ENCODE measurements at places on chromosomes 13 and 19.

- no peak for DNase-seq
Measured at GRCh38 chr19:15072930-15073647, 8.9 kb upstream of the OR1I1 start.

DNA sequence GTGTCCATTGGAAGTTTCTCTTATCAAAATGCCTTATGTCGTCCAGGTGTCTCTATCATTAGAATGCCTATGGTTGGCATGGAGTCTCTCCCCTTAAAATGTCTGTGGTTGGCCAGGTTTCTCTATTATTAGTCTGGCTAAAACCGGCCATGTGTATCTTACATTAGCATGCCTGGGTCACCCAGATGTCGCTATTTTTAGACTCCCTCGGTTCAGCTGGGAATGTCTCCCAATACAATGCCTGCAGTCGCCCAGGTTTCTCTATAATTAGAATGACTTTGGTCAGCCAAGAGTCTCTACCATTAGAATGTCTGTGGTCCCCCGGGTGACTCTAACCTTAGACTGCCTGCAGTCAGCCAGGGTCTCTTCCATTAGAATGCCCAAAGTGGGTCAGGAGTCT lies 1536.1 kb downstream of the UQCRFS1 start:
- DNase-seq = no peak

- DNase-seq = no peak
Measured at GRCh38 chr13:71242201-71242600, 624.8 kb downstream of the DACH1 start.

- DNase-seq = no peak
Measured at GRCh38 chr13:41578371-41578770, 121.0 kb downstream of the RGCC start.

- DNase-seq = no peak
Measured at GRCh38 chr13:34347784-34348573, 530.0 kb downstream of the RFC3 start.

DNA sequence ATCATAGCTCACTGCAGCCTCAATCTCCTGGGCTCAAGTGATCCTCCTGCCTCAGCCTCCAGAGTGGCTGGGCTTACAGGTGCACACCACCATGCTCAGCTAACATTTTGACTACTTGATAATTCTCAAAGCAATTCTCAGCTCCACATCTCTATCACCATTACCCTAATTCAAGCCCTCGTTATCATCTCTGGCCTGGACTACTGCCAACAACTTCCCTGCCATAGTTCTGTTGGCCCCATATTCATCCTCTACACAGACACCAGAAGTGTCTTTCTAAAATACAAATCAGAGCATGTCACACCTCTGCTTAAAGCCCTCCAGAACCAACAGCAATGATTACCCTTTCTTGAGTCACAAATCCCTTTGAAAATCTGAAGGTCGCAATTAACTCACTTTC lies 7.9 kb downstream of the FLT3 start:
- DNase-seq = no peak

- DNase-seq = no peak
Measured at GRCh38 chr19:24140099-24140498, 53.1 kb downstream of the ZNF254 start.

DNA sequence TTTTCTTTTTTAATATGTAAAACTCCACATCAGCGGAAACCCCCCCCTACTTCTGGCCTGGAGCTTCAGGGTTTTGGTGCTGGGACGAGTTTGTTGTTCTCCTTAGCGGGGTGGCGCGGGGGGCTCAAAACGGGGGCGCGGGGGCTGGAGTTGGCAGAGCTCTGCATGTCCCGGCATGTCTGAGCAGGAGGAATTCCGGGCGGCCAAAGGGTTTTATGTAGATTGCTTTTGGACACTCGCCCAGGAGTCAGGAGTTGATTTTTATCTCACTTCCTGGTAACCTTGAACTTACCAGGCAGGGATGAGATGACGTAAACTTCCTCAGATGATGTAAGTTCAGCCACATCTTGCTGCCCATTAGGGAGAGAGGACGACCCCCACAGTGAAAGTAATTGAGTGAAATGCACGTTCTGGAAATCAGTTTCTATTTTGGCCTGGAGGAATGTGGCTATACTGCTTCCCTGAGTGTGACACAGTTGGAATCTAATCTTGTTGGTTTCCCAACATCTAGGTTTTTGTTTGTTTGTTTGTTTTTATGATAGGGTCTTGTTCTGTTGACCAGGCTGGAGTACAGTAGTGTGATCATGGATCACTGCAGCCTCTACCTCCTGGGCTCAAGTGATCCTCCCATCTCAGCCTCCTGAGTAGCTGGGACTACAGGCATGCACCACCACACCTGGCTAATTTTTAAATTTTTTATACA lies 21.0 kb upstream of the GDF15 start:
- no peak for DNase-seq

GRCh38 chr19:40089462-40089861 lies 1.3 kb downstream of the ZNF780A start:
- no peak for DNase-seq

DNA sequence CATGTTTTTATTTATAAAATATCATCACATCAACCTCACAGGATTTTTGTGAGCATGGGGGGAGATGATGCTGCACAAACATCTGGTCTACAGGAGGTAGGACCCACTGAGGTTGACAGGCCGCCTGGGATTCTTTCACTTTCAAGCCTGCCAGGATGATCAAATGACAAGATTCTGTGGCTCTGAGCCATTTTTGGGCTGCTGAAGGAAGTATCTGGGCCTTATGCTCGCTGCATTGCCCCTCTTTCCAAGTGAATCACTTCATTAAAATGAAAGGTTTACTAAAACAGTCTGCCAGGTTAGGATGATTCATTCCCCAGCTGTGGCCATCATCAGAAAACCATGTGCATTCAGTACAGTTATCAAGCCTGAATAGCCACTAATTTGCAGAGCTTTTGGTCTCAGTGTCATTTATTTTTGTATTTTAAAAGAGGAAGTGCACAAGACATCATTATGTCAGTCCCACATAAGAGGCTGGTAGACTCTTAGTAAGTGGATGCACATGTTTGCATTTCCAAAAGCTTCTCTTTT lies 34.4 kb downstream of the STARD13 start:
- DNase-seq = no peak

DNA sequence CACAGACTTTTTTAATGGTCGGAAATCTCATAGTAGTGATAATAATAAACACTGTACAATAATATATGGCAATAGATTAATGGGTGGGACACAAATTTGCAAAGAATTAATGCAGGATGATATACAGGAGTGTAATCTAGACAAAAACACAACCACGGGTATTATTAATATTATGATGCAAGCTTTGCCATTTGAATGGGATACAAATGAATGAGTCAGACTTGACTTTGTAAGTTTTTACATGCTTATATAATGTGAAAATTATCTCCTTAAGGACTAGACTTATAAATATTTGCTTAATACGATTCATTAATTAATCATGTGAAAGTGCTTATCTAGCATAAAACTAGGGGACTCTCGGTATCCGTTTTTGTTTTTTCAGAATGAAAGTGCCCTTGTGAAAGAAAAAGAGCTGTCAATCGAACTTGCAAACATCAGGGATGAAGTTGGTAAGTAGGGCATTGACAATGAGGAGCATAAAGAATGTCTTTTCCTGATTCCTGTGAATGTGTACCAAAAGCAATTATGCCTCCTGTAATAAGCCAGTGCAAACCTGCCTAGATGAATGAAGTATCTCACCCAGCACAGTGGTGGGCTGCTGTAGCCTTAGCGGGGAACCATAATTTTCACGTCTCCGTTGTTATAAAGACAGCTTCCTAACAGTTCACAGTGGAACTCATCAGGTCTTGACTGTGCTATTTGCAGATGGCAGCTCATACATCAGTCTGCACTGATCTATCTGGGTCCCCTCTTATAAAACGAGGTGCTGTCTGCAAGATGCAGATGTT lies 155.7 kb downstream of the SLC7A1 start:
- no peak for DNase-seq

- no peak for DNase-seq
Measured at GRCh38 chr13:47903836-47904235, 97.2 kb downstream of the SUCLA2 start.

DNA sequence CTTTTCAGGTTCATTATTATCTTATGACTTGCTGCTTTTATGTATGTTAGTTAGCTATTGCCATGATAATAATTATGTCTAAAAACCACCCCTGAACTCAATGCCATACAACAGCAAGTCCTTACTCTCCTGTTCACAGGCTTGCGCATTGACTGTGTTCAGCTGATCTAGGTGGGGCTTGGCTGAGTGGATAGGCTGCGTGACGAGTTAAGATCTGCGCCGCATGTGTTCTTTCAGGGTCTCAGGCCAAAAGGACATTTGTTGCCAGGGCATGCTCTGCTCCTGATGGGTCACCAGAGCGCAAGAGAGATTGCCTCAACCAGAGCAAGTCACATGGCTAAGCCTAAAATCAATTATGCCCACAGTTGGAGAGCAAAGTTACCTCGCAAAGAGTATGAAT lies 859 bp downstream of the ZNF568 start:
- DNase-seq = no peak

DNA sequence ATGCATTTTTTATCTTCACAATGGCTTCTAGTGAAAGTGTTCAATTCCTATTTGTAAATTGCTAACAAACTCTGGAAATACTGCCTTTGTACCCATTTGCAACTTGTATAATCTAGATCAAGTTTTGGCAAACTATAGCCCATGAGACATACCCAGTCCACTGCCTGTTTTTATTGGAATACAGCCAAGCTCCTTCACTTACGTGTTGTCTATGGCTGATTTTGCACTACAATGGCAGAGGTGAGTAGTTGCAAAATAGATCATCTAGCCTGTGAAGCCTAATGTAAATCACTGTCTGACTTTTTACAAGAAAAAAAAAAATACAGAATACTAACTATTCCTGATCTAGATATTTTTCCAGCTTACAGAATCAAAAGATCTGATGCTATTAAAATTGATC lies 37.1 kb downstream of the DZIP1 start:
- no peak for DNase-seq

DNA sequence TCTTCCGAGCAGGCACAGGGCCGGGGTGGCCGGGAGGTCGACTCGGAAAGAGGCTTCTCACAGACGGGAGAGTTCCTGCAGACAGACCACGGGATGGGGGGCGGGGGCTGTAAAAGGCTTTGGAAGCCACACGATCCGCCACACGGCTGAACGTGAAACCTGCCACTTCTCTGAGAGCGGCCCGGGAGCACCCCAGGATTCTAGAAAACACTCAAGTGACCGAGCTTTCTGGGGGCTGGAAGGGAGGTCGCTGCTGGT lies 15.6 kb upstream of the SLC39A3 start:
- DNase-seq = no peak

GRCh38 chr19:35116072-35116801 lies 614 bp downstream of the FXYD3 start:
- no peak for DNase-seq

- DNase-seq = no peak
Measured at GRCh38 chr19:57273014-57273413, 7.3 kb upstream of the ZNF460 start.

- DNase-seq = no peak
Measured at GRCh38 chr19:4373601-4374497, 26.5 kb downstream of the SH3GL1 start.

- no peak for DNase-seq
Measured at GRCh38 chr13:73842184-73842583, 292.0 kb downstream of the KLF12 start.

GRCh38 chr13:36082806-36083205 lies 48.4 kb downstream of the DCLK1 start:
- no peak for DNase-seq

- no peak for DNase-seq
Measured at GRCh38 chr19:1780272-1780958, 27.1 kb downstream of the ONECUT3 start.

DNA sequence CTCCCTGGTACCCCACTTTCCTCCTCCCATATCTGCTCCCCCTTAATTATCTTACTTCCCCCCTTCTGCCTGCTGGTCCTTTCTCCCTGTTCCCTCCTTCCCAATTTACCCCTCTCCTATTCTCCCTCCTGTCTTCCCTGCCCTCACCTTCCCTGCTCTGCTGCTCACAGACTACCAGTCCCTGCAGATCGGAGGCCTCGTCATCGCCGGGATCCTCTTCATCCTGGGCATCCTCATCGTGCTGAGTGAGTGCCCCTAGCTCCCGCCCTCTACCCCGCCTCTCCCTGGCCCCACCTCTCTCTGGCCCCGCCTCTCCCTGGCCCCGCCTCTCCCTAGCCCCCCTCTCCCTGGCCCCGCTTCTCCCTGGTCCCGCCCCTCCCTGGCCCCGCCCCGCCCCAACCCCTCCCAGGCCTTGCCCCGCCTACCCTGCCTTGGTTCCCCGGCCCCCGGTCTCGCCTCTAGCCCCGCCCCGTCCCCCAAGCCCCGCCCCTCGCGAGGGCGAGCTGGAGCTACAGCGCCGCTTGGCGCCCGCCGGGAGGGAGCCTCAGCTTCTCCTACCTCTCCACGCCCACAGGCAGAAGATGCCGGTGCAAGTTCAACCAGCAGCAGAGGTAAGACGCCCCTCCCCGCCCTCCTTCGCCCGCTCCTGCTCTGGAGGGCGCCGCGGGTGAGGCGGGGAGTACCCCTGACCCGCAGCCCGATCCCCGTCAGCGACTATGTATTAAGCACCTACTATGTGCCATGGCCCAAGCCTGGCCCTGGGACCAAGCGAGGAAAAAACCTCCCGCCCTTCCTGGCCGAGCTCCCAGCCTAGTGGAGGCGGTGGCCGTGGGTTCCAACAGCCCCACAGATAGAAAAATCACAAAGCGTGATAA lies 1.9 kb upstream of the FXYD7 start:
- peak; percentile 94 for DNase-seq

- no peak for DNase-seq
Measured at GRCh38 chr13:108777421-108778420, 148.3 kb downstream of the MYO16 start.

All from activated CD4-positive, CD25-positive, alpha-beta regulatory T cell (primary cell).